ENCODE measurements at places on chromosomes 2 and 18.

GRCh38 chr2:188430705-188431104, 139.0 kb downstream of the GULP1 start:
- DNase-seq: no peak

GRCh38 chr2:155692856-155693255, 639.7 kb downstream of the NR4A2 start:
- no peak for DNase-seq

DNA sequence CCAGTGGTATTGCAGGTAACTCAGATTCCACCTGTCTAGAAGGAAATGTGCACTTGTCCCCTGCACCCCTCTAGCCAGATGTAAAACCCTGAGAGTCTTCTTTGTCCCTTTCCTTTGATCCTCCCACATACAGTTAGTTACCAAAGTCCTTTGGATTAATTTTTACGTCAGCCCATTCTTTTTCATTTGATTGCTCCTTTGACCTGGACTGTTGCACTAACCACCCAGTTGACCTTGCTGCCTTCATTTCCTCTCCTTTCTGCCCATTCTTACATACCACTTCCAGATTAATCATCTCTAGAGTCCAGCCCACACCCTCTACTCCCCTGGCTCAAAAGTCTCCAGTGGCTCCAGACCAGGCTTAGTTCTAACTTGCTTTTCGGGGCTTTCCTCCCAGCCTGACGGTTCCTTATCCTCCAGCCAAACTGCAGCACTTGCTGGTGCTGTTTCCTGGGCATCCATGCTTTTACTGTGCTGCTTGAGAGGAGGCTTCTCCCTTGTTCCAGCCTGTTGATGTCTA, 99.3 kb downstream of the SPTBN1 start:
- peak; percentile 74 for DNase-seq

DNA sequence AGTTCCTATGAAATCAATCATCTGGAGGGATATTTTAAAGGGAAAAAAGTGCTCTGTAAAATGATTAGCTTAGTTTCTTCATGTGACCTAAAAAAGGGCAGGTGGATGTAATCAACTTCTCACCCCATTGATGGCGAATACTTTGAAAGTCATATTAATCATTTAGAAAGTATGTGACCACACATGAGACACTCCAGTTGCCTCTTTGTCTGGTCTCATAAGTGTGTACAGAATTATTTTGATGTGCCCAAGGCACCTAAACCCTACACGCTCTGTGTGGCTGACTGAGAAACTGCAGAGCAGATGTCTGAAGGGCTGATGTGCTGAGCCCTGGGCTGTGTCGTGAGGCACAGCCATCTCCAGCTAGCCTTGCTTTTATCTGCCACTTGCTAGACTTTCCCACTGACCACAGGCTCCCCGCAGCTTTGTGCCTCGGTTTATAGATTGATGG, 26.9 kb downstream of the SGPP2 start:
- no peak for DNase-seq

DNA sequence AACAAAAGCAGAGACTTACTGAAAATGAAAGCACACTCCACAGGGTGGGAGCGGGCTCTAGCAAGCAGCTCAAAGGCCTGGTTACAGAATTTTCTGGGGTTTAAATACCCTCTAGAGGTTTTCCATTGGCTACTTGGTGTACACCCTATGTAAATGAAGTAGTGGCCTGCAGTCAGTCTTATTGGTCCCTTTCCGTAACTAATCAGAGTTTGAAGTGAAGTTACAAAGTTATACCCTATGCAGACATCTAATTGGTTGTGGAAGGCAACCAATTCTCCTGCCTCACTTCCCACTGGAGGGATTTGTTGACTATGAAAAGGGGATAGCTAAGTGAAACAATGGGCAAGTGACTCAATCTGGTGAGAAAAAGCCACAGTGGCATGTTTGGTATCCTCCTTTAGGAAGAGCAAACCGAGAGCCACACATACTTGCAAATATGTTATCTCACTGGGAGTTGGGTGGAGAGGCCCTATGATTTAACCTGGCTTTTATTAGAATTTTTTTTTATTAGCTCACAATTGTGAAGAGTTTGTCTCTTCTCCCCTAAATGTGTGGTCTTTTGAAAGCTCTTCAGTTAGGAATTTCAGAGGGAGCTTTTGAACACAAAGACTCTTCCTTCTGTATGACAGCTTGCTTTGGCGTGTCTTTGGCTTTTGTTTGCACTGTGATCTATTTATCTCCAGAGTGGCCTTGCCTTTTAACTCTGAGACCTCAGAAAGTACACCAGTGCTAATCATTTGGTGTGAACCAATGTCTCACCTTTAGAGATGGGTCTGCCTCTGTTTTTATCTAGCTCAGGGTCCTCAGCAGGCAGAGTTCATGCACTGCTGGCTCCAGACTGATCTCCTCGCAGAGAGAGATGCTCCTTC, 69.6 kb downstream of the MAP4K4 start:
- DNase-seq: peak; percentile 98
